ENCODE measurements at places on chromosomes 2 and 18. TPM values are rescaled to one million over a fixed set of nuclear protein-coding genes. Genes with fewer than 3 reads are reported as not detected.

DNA sequence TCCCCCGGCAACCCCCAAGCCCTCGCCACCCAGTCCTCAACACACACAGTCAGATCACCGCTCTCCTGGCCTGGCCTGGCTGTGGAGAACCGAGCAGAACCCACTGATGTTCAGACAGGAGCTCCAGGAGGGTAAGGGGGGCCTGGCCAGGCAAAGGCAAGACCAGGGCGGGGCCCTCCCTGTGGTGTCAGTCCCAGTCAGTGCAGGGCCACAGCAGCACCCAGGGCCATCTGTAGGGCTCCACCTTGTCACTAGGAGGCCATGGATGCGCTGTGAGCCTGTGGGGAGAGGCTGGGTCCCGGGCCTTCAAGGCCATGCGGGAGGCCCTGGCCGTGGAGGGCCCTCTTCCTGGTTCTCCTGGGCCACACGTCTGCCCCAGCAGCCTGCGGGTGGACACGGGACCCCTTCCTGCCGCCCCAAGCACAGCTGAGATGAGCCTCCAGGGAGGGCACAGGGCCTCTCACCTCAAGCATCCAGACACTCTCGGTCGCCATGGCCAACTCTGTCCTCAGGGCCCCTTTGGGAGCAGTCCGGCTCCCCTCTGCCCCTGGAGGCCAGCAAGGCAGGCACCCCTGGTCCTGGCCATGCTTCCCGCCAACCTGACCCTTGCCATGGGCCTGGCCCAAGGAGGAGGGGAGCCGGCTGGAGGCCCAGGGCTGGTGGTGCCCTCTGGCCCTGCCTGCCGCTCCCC, 2.0 kb downstream of the ANO7 start:
- DNase-seq = peak; percentile 79

CD28 gene
- total RNA-seq = 6.3 TPM

DNA sequence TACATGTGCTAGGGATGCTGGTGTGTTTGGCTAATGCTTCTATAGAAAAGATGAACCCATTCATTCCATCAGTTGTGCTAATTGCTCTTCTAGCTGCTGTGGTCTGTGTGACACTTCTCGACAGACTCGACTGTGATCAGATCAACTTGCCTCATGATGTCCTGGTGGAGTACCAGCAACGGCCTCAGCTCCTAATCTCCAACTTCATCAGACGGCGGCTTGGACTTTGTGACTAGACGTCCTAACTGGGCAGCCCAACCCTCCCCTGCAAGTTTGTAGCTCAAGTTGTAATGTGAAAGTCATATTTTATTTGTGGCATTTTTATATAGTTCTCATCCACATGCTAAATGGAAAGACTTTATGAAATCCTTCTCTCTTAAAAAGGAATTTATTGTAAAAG, 33.0 kb downstream of the UPP2 start:
- DNase-seq = no peak

DNA sequence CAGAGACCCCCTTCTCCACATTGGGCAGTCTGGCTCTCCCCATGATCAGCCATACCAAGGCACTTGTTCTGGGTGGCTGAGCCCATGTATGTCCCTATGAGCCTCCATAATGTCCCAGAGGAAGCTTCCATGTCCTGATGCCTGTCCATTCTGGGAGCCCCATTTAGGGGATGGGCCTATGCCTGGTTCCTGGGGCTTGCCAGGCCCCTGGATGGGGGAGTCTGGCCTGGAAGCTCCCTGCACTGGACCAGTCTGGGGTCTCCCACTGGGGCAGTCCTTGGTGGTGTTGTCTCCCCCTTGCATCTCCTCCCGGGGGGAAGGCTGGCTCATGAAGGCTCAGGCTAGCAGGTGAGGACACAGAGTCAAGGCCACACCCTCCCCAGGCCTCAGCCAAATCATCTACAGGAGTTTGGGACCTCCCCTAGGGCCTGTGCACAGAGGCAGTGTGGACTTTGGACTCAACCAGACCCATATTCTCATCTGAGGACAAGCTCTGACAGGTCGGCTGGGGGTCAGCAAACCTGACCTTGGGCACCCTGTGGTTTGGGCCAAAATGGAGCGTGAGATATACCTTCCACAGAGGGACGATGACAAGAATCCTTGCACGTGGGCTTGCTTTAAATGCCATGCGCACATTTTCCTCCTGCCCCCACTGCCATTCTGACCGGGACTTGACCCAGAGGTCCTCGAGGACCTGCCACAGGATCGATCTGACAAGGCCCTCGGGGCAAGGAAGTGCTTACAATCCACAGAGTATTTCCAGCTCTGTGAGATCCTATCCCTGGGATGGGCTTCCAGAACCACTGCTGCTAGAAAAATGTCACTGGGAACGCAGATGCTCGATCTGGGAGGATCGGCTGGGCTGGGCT, 38.8 kb downstream of the INHBB start:
- peak; percentile 52 for DNase-seq

DNA sequence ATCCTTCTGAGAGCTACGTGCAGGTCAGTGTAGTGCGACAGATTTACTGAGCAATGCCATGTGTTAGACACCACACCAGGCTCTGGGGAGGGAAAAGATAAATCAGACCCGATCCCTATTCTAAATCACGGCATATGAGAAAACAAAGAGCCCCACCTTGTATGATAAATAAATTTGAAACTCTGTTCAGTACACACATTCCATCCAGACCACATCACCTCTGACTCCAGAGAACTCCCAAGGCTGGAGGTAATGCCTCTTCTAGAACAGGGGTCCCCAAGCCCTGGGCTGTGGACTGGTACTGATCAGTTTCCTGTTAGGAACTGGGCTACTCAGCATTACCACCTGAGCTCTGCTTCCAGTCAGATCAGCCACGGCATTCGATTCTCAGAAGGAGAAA, 77.3 kb downstream of the QPCT start:
- DNase-seq = no peak

GRCh38 chr2:168626647-168627046, 170.6 kb downstream of the CERS6 start:
- no peak for DNase-seq

GPR17 gene
- total RNA-seq = 0.10 TPM

SERPINB5 gene
- not detected for total RNA-seq

SERPINB11 gene
- not detected for total RNA-seq

- peak; percentile 81 for DNase-seq
These were observed 440.3 kb downstream of the NRXN1 start for GRCh38 chr2:50591642-50592041.

- DNase-seq = peak; percentile 54
These were observed 157.8 kb downstream of the SEPTIN10 start for GRCh38 chr2:109455731-109456691.

DNA sequence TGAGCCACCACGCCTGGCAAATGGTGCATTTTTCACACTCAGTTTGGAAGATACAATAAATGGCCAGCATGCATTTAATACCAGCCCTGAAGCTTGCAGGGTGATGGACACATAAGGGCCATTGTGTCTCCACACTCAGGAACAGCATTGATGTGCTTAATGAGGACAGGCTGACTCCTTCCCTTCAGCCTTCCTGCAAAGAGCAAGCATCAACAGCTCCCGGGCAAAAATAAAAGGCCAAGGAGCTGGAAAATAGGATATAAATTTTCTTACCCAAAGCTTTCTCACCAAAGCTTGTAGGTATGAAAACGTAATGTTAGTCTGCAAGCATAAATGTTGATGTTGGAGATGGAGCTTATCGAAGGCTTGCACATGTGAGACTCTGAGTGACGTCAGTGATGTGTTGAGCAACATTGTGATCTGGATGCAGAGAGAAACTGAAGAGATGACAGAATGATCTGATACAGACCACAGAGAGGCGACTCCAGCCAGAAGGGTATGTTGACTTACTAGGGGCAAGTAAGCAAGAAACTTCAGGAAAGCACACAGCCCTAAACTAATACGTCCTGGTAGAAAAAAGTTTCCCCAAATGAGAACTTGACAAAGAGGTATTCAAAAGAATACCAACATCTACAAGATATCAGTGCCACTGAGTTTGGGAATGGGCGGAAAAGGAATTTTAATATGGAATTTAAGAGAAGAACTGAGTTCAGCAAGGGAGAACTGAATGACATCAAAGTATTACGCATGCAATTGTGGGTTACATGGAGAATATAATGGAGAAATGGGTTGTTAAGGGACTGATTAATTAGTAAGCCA, 256.5 kb downstream of the TGIF1 start:
- DNase-seq = no peak

DNA sequence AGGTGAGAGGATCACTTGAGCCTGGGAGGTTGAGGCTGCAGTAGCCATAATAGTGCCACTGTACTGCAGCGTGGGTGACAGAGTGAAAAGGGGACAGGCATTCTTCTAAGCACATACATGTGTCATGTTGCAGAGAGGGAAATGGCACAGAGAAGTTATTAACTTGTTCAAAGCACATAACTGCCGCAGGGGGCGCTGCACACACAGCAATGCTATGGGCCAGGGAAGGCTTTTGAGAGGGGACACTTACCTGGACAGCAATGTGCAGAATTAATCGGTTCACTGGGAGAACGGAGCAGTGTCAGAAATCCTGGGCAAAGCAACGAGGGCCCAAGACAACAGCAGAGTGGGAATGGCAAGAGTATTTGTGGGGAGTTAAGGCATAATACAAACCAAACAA, 2.4 kb downstream of the SCYGR8 start:
- DNase-seq = no peak

- DNase-seq = no peak
These were observed 26.0 kb upstream of the TMEM214 start for GRCh38 chr2:27006602-27007415.

HOXD13 gene
- not detected for total RNA-seq

DNA sequence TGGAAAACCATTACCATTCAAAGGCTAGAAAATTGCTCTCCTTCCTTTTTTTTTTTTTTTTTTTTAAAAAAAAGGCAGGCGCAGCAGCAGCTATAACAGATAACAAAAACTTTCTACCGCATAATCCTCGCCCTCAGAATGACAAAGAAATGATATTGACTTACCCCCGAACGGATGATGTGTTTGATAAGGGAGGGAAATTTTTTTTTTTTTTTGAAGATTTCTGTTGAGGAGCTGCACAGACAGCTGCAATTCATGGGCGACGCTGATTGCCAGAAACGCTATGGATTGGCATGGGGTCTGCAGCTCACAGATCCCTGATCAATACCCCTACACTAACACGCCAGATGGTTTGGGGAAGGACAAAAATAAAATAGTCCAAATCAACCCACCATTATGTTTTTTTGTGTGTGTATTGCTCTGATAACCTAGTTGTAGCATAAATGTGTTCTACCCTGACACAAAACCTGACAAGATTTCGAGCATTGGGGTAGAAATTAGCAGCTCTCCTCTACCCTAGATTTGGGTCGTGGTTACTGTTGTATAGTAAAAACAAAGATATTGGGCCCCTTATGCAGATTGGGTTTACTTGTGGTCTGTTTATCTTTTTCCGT, 3.6 kb upstream of the ONECUT2 start:
- no peak for DNase-seq

- DNase-seq = no peak
These were observed 35.1 kb downstream of the CABYR start for GRCh38 chr18:24173997-24174396.

MIB1 gene
- 39.0 TPM for total RNA-seq

DNA sequence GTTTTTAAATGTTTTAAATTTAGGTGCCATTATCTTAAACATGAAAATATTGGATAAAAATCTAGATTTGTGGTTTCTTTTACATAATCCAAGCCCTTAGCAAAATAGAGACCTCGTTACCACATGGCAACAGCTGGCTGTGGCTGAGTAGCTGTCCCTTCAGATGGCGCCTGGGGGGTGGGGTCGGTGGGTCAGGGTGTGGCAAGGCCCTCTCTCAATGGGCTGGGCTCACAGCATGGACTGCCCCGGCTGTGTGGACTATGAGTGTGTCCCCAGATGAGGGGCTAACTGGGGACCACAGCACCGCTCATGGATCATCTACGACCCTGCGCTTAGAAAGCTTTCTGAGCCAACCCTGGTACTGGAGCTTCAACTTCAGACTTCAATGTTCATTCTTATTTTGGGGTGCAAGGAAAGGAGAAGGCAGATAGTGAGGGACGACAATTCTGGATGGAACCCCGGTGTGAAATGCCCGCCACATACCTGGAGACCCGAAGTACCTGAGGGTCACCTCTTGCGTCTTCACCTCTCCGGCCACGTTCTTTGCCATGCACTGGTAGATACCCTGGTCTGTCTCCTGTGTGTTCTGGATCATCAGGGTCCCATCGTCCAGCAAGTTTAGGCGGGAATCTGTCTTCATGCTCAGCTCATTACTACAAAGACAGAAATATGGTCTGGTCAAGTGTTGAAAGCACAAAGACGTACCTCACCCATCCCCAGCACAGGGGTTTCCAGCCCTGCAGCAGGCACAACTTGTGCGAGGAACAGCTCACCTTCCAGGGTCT, 71.0 kb downstream of the PXDN start:
- peak; percentile 62 for DNase-seq

DNA sequence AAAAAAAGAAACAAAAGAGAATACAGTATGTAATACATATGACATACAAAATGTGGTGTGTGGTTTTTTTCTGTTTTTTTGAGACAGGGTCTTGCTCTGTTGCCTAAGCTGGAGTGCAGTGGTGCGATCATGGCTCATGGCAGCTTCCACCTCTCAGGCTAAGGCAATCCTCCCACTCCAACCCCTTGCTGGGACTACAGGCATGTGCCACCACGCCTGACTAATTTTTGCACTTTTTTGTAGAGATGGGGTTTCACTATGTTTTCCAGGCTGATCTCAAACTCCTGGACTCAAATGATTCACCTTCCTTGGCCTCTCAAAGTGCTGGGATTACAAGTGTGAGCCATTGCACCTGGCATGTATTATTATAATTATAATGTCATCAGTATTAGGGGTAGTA, 38.9 kb downstream of the DHX57 start:
- no peak for DNase-seq

GRCh38 chr2:65634304-65634703, 201.9 kb upstream of the SPRED2 start:
- no peak for DNase-seq

DNA sequence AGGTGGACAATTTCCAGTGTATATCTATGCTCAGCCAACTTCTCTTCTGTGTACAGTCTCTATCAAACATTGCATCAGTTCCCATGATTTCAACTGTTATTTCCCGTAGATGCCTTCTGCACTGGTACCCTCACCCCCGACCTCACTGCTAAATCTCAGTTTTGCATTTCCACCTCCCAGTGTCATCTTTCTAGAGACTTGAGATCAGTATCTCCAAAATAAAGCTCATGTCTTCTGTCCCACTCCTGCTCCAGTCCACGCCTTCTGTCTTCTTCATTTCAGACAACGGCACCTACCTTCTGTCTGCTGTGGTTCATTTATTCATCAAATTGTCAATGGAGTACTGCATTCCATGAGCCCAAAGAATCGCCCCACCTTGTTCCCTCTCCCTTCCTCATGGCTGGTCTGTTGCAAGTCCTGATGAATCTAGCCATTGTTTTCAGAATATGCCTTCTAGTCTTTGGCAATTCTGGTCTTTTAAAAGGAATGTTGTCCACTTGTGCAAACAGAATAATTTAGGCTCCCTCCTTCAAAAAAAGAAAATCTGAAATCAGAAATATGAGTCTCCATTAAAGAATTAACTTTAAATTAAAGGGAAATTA, 23.3 kb upstream of the NPAS2 start:
- DNase-seq = no peak

- no peak for DNase-seq
These were observed 502.1 kb downstream of the PARD3B start for GRCh38 chr2:205047273-205047839.

- no peak for DNase-seq
These were observed 871.9 kb upstream of the FSHR start for GRCh38 chr2:50026236-50026635.

STARD6 gene
- total RNA-seq = not detected

Measured in posterior vena cava (tissue), 2 donors.